ENCODE measurements at places on chromosomes 16 and 17.

- DNase-seq, result no peak
Measured at GRCh38 chr17:30005709-30006320, 64.4 kb downstream of the EFCAB5 start.

DNA sequence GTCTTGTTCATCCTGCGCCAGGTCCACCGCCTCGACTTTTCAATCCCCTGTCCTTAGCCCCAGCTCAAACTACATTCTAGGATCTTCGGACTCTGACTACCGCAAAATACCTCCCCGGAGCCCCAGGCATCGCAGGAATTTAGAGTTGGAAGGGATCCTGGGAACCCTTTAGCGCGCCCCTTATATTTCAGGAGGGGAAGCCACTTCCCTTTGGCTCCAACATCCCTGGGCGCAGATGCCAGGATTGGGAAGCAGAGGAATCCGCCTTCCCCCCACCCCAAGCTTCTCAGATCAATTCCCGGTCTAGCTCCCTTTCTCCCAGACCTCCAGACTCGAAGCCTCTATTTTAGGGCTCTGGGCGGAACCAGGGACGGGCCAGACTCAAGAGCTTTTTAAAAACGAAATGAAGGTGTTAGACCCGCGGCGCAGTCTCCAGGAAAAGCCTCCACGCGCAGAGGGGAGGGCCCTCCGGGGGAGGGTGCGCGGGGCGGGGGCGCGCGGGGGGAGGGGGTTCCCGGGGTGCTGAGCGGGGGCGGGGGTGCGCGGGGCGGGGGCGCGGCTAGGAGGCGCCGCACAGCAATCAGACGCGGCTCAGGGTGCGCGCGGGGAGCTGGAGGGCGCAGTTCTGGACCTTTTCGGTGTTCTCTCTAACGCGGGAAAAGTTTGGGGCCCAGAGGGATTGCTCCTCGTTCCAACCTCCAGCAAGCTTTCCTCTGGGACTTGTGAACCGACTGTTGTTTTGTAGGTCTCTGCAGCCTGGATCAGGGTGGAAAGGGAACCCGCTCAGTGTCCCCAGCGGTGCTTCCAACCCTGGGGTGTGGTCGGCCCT is 1.6 kb downstream of the AHSP start:
- no peak for DNase-seq

- no peak for DNase-seq
Measured at GRCh38 chr17:79019632-79020584, 4.1 kb upstream of the C1QTNF1 start.

- no peak for DNase-seq
Measured at GRCh38 chr17:58997756-58998553, 108.7 kb downstream of the TRIM37 start.

- DNase-seq, result no peak
Measured at GRCh38 chr17:42068979-42069378, 18.6 kb upstream of the C17orf113 start.

DNA sequence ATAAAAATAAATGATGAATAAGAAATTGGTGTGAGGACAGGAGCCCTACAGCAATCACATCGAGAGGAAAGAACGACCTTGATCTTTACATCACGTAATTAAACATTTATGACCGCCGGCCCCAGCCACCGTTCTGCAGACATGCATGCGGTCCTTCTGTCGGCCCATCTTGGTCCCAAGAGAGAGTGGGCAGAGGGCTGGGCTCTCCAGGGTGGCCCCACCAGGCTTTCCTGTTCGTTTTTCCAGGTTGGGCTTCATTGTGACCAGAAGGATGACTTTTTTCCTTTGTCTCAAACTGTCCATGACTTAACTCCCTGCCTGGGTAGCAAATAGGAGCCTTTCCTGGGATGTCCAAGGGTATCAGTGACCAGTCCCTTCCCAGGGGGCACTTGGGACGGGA is 3.3 kb upstream of the CRISPLD2 start:
- DNase-seq, result no peak

- DNase-seq, result no peak
Measured at GRCh38 chr17:2170023-2170422, 115.1 kb downstream of the HIC1 start.
